Subcutaneous adipose tissue (tissue), 4 donors: ENCODE measurements at places on chromosomes 5 and 9. TPM values are rescaled to one million over a fixed set of nuclear protein-coding genes. Genes with fewer than 3 reads are reported as not detected.

Gene PCDHGA4
- total RNA-seq = 2.7 TPM

Gene LTC4S
- not detected for total RNA-seq

Gene ORM2
- total RNA-seq = not detected

Gene PCDHGB1
- total RNA-seq = 1.3 TPM

Gene PPP2R2B
- not detected for total RNA-seq

Gene ISCA1
- total RNA-seq = 39.9 TPM

Gene FANCC
- total RNA-seq = 3.4 TPM

Gene PPIC
- total RNA-seq = 20.0 TPM

Gene HTR1A
- total RNA-seq = not detected

Gene C9orf153
- total RNA-seq = 0.17 TPM

Gene MCC
- total RNA-seq = 15.0 TPM

Gene GABRP
- total RNA-seq = 0.51 TPM

Gene ADGRD2
- total RNA-seq = not detected

Gene PCDHB9
- total RNA-seq = 2.3 TPM

Gene CATSPER3
- 0.34 TPM for total RNA-seq

Gene CCL27
- total RNA-seq = not detected

Gene MPDZ
- total RNA-seq = 67.8 TPM

Gene TXNDC8
- not detected for total RNA-seq

Gene FKTN
- total RNA-seq = 7.9 TPM

Gene NMUR2
- total RNA-seq = not detected

Gene ZNF462
- total RNA-seq = 20.5 TPM

Gene LHX6
- total RNA-seq = 7.0 TPM

Gene PCDHA1
- not detected for total RNA-seq

Gene FAM151B
- total RNA-seq = 3.9 TPM

Gene LRRC14B
- total RNA-seq = not detected

Gene ITK
- total RNA-seq = 8.8 TPM

Gene PCDHGB5
- 5.3 TPM for total RNA-seq

Gene LAMC3
- 1.5 TPM for total RNA-seq

Gene SV2C
- total RNA-seq = not detected

Gene MARCHF11
- not detected for total RNA-seq

Gene TAF11L10
- total RNA-seq = not detected

Gene STPG3
- total RNA-seq = not detected
